ENCODE measurements at places on chromosomes 5 and 9.
A peak's percentile ranks its signal among the peaks of the same experiment; 100 is the strongest.

DNA sequence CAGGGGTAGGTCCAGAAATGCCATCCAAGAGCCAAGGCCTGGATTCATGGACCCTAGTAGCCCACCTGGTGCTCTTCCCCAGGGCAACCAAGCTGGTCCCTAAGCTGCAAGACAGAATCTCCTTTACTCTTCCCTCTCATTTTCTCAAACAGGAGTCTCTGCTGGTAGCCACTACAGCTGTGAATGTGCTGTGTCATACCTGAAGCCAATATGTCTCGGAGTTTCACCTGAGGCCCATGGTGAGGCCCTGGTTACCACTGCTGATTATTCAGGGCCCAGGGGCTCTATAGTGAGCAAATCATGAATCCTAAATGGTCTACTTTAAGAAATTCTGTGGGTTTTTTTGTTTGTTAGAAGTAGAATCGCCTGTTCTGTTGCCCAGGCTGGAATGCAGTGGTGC, 15.9 kb downstream of the CDK7 start:
- no peak for DNase-seq

DNA sequence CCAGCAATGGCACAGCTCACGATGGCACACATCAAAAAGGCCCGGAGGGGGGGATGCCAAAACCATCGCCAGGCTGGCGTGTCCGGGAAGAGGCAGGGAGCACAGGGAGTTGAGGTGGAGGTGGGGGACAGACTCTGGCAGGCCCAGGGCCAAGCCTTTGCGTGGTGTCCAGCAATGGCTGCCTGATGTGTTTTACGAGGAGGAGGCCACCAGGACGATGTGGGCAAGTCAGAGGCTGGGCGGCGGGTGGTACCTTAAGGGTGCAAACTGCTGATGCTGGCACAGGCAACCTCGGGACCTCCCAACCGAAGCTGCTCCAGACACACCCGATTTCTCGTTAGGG, 4.7 kb downstream of the VAV2 start:
- DNase-seq: no peak

- no peak for DNase-seq
Measured at GRCh38 chr5:127863161-127863560, 160.0 kb downstream of the CCDC192 start.

GRCh38 chr9:69034071-69034470, 1.5 kb upstream of the FXN start:
- DNase-seq: no peak

GRCh38 chr5:1799110-1799601, 481 bp downstream of the MRPL36 start:
- DNase-seq: peak; percentile 3

GRCh38 chr5:168740811-168741213, 161.6 kb upstream of the PANK3 start:
- DNase-seq: no peak

GRCh38 chr9:25353783-25354182, 324.5 kb downstream of the TUSC1 start:
- DNase-seq: no peak

- no peak for DNase-seq
Measured at GRCh38 chr9:17520268-17521064, 58.4 kb upstream of the SH3GL2 start.

DNA sequence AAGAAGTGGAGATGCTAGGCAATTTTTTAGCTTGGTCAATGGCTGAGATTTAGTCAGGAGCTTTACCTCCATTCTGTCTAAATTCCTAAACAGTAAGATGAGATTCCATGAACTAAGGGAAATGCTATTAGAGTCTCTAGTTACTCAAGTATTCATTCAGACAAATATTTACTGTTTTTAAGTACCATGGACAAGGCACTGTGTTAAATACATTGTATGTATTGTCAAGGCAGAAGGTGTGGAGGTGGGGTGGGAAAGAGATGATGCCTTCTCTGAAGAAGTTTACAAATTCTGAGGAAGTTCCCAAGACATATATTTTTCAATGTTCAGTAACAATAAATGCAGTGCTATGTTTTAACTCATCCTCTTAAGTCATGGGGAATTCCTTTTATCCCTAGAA, 459.9 kb upstream of the NMUR2 start:
- DNase-seq: no peak

GRCh38 chr9:129884220-129885017, 49.2 kb downstream of the USP20 start:
- peak; percentile 82 for DNase-seq

DNA sequence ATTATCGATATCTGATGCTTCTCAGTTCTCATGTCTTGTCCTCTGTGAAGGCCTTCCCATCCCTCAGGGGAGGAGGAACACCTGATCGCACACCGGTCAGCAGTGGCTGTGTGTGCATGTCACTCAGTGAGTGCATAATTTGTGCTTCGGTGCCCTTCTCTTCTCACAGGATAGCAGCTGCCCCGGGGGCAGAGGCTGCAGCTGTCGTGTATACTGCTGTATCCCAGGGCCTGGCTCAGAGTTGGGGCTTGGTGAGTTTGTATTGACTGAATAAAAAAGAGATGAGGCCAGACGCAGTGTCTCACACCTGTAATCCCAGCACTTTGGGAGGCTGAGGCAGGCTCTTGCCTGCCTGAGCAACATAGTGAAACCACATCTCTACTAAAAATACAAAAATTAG, 49.7 kb upstream of the NCS1 start:
- DNase-seq: no peak

- DNase-seq: no peak
Measured at GRCh38 chr5:151899399-151899798, 25.3 kb downstream of the GLRA1 start.
